ENCODE measurements at places on chromosomes 16 and 17.

DNA sequence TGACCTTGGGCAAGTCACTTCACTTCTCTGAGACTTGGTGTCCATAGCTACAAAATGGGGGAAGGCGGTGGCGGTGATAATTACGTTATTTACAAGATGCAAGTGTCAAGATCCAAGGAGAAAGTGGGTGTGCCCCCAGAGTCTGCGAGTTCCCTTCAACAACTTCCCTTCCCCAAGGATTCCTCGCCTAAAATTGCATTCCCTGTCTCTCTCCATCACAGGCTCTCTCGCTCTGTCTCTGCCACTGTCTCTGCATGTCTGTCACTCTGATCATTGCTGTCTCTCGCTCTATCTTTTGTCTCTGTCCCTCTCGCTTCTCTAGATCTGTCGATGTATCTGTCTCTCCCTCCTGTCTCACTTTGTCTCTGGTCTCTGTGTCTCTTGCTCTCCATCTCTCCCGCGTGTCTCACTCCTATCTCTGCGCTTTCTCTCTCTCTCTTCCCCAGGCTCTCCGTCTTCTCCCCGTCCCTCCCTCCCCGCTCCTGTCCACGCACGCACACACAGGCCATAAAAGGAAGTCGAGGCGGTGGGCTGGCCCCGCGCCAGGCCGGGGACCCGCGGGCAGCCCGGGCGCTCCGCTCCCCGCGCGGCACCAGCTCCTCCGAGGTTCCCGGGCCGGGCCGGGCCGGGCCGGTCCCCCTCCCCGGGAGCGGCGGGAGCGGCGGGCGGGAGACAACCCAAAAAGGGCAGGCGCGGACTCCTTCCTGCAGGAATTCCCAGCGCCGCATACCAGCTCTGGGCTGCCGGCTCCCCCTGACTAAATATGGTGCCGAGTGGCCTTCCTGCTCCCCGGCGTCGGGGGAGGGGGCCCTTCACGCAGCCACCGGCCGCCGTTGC lies 1.1 kb upstream of the MYH11 start:
- DNase-seq = no peak

GRCh38 chr16:11141409-11142260 lies 114.4 kb downstream of the SOCS1 start:
- DNase-seq = no peak

DNA sequence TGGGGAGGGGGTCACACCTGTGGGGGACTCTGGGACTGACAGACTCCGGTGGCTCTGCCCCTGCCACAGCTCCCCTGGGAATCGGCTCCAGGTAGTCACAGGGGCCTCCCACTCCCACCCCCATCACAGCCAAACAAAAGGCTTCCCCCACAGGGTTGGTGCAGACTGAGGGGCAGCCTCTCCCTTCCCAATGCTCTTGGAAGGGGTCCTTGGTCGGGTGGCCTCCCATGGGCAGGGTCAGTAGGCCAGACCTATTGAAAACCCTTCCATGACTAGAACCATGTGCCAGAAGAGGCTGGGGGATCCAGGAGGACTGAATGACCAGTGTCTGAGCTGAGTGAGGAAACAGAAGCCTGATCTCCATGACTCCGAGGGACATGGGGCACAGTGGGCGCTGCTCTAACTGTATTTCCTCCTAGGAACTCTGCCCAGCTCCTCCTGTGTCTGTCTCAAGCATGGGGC lies 28.6 kb downstream of the TK2 start:
- DNase-seq = no peak

GRCh38 chr16:72371307-72372086 lies 199.5 kb upstream of the PMFBP1 start:
- DNase-seq = no peak

- DNase-seq = no peak
Observed at GRCh38 chr17:71869841-71870545, 250.8 kb upstream of the SOX9 start.

- DNase-seq = no peak
Observed at GRCh38 chr16:53559270-53559951, 56.4 kb upstream of the AKTIP start.

DNA sequence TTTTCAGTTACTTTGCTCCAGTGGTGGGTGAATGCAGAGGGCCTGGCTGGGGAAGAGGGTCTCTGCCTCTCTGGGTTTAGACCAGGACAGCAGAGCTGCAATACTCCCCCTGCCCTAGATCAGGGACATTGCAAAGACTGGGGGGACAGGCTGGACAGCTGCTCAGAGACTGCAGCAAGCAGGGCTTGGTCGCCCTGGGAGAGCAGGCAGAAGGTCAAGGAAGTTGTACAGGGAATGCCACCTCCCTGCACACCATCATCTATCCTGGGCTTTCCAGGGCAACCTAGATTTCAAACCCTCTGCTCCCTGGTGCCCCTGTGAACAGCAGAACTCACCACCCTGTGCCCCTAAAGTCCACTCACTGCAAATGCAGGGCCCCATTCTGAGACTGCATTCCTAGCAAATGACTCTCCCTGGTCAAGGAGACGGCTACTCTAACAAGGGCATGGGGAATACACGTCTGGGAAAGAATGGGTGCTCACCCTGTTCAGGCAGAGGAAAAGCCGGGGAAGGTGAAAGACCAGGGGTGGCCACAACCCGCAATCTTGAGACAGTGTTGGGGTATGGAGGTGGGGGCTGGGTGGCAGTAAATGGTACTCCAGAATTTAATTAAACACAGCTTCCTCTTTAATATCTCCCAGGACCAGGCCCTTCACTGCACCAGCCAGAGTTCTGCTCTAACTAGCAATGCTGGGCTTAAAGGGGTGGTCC lies 1.0 kb downstream of the KIFC3 start:
- DNase-seq = no peak

DNA sequence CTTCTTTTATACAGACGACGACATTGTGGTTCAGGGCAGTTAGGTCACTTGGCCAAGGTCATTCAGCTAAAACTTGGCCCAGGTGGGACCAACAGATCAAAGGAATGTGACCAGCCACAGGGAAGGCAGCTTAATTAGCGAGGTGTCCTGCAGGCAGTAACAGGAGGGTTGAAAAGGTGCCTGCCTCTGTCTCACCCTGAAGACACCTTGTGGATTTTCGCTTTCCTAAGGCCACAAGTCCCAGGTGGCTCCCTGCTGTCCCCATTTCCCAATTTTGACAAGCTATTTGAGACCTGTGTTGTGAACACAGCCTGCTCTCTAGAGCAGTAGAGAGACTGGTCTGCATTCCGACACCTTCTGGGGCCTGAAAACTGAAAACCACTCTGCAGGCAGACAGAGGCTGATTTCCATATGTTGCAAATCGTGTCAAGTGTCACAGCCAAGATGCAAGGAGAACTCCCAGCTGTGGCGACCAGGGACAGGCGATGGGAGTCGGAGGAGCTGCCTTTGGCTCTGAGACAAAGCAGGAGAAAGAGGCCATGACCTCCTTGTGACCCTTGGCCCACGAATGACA lies 593.1 kb upstream of the CDH5 start:
- no peak for DNase-seq

DNA sequence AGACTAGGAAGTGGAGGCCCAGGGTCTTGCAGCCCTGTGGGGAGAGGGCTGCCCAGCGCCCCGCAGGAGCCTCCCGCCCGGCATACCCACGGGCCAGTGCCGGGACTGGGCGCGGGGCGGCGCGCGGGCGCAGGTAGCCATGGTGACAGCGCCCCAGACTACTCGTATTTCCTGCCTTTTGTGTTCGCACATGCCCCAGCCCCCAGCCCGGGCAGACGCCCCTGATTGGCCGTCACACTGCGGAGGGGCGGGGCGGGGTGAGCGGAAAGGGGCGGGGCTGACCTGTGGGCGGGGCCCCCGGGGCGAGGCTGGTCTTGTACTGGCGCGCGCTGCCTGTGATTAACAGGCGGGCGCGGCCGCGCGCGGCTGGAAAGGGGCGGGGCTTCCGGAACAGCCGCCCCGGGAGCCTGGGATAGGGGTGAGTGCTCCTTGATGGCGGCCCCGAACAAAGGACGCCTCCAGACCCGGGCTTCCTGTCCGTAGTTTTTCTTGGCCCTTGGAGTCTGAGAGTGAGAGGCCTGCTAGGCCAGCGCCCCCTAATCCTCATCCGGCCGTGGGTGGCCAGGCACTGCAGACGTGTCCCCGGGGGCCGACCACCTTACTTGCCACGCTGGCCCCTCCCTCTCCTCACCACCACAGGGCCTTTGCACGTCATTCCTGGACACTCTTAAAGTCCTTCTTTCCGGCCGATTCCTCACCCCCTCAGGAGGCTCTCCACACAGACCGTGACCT lies 71.0 kb downstream of the RAI1 start:
- DNase-seq = peak; percentile 68

DNA sequence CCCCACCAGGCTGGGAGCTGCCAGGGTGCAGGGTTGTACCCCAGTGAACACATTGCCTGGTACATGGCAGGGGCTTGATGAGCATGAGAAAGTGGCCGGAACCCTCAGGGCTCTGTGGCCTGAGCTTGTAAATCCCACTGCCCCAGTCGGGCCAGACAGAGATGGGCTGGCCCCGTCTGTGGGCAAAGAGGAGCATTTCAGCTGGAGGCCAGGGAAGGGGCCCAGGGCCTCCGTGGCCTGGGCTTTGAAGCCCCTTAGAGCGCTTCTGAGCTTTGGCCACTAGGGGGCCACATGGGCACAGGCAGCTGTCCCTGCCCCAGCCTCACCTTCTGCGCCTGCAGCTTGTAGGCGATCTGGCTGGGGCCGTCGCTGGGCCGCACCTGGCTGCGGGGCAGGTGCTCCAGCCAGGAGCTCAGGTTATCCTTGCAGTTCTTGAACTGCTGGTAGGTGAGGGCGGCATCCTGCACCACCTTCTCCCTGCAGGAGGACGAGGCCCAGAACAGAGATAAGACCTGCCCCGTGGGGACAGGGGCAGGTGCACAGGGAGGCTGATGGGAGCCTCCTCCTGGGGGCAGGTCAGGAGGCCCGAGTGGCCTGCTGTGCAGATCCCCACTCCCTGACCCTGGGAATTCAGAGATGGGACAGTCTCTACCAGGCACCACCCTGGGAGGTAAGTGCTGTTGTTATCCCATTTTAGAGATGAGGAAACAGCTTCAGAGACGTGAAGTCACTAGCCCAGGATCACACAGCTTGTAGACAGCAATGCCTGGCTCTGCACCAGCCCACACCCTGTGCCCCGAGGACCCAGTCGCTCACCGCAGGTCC lies 12.8 kb downstream of the EVPL start:
- peak; percentile 15 for DNase-seq

DNA sequence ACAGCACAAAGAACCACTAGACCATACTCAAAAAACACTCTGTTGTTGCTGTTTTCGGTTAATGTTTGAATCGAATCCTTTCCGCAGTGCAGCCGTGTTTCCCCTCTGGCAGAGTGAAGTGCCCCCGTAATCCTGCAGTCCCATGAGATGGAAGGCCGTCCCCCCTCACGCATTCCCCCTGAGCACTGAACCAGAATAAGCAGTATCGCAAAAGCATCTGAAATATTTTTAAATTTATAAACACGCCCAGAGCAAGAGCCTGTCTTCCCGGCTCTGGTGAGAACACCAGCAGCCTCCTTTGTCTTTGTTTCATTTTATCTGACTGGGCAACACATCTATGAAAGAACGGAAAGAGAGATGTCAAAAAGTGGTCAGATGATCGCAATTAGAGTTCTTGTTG lies 121.0 kb upstream of the ADAMTS18 start:
- no peak for DNase-seq

DNA sequence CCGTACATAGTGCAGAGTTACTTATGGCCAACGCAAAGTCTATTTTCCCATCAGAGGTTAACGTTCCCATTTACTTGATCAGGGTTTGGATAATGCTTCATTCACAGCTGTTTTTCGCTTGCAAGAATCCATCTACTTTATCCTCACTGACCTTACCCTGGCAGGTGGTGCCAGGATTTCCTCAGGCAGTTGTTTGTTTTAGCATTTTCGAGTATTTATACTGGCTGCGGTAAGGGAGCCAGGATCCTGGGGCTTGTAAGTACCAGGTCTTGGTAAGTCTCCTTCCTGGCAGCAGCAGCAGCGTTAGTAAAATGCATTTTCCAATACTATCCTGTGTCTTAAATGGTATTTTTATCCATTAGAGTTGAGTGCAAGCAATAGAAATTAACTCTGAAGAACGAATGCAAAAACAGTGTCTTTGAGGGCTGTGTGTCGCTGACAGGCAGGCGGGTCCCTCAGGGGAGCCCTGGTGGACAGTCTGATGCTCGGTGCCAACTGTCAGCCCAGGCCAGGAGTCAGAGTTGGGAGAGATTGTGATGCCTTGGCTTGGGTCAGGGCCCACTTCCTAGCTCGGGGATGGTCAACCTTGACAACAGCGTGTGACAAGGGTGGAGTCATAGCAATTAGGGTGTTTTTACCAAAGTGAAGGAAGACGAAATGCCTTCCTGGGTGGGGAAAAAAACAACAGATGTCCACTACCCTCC lies 92.4 kb upstream of the HSBP1 start:
- no peak for DNase-seq

GRCh38 chr16:75027520-75028300 lies 28.9 kb downstream of the ZNRF1 start:
- DNase-seq = no peak

GRCh38 chr17:9576521-9577372 lies at the start of gene CFAP52:
TSS of gene CFAP52 (plus strand) at chr17:9576642. CDS start at chr17:9576696, 54 bp downstream.
- no peak for DNase-seq

DNA sequence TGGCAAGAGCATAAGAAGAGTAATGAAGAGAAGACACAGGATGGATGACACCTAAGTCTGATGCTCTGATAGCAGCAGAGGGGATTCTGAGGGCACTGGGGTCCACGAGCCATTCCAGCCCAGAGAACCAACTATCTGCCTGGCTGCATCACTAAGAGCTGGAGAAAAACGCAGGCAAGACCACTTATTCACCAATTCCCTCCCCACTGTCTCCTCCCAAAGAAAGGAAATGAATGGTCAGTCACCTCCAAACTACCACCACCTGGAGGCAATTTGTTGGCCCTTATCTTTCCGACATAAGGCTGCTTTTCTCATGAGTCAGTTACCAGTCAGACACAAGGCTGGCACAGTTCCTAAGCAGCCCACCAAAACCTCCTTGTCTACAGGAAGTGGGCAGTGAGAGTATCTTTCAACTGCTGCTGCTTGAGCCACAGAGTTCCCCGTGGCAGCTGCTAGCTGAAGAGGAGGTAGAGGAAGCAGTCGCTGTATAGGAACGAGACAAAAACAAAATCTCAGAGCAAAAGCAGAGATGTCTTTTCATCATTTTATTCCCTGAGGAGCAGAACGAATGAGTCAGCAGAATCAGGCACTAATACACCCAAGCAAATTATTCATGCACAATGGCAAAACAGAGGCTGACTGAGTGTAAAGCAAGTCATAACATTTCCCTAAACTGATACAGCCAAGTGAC lies 111.1 kb downstream of the SMG6 start:
- DNase-seq = peak; percentile 6

DNA sequence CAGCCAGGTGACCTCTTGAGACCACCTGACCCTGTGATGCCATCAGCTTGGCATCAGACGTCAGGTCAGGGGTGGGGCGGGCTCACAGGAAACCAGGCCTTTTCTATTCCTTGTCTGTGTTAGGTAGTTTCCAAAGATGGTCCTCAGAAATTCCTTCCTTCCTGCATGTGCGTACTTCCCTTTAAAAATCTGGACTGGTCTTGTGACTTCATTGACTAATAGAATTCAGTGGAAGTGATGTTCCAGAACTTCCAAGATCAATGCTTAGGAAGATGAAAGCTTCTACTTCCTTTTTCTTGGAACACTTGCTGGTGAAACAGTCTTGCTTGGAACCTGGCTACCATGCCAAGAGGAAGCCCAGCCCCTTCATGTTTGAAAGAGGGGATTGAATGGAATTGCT lies 10.0 kb upstream of the N4BP1 start:
- no peak for DNase-seq

GRCh38 chr16:2954656-2955381 lies 9.3 kb upstream of the KREMEN2 start:
- no peak for DNase-seq

- no peak for DNase-seq
Observed at GRCh38 chr17:61442136-61442775, 10.0 kb upstream of the TBX4 start.

Data from KG1 (cell line).